ENCODE measurements at places on chromosomes 5 and 9.
A peak's percentile ranks its signal among the peaks of the same experiment; 100 is the strongest.

DNA sequence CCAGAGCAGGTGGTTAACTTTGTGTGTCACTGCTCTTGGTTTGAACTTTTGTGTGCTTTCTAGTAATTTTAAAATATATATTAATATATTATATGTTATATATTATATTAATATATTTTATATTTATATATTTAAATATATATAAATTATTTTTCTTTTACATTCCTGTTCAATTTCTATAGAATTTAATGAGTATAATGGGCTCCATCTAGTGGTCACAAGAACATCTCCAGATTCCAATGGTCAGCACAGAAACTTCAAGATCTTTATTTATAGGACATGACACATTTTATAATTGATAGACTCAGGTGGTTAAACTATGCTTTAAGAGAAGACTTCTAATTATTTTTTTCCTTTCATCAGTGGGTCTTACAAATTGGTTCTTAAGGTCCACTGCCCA, 39.1 kb downstream of the COL23A1 start:
- peak; percentile 34 for DNase-seq

DNA sequence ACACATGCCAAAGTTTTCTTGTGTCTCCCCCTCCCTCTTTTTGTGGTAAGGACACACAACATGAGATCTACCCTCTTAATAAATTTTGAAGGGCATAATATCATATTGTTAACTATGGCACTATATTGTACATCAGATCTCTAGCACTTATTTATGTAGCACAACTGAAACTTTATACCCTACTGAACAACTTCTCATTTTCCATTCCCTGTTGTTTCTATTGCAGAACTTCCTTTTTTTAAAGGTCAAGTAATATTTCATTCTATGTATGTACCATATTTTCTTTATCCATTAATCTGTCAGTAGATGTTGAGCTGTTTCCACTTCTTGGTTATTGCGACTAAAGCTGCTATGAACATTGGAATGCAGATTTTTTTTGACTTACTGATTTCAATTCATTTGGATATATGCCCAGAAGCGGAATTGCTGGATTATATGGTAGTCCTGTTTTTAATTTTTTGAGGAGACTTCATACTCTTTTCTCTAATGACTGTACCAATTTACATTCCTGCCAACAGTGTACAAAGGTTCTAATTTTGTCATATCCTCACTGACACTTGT, 305.3 kb downstream of the PRR16 start:
- DNase-seq: no peak

- DNase-seq: no peak
These were observed 316.5 kb downstream of the ICE1 start for GRCh38 chr5:5738797-5739489.

- no peak for DNase-seq
These were observed 508.6 kb downstream of the TAF11L14 start for GRCh38 chr5:18142831-18143230.

DNA sequence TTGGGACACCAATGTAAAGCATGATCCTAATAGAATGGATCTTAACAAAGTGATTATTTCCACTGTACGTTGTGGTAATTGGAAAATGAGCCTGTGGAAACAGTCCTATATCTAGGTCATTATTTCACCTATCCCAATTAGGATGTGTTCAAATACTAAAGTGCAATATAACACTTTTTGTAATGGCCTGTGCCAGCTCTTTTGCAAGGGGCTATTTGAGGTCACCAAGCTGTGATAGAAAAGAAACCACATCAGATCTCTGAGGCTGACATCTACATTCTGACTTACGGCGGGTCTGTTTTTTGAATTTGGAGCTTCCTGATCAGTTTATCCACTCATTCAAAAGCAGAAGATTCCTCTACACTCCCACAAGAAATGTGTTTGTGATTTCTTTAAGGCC, 150.0 kb downstream of the TLE1 start:
- no peak for DNase-seq

DNA sequence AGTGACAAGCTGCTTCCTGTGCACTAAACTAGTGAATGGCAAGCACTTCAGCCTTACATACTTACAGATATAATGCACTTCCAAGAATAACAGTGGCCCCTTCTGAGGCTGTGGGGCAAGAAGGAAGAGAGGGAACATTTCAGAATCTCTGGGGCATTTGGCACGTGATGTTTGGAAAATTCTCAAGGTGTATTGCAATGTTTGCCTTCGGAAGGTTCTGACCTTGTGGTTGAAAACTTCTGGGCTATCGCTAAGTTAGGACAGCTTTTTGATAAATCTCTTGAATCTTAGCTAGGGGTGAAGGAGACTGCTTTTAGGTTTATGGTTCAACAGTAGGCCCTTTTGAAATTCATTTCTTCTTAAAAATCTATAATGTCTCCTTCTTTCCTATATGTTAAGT, 7.1 kb upstream of the FGF10 start:
- DNase-seq: no peak

DNA sequence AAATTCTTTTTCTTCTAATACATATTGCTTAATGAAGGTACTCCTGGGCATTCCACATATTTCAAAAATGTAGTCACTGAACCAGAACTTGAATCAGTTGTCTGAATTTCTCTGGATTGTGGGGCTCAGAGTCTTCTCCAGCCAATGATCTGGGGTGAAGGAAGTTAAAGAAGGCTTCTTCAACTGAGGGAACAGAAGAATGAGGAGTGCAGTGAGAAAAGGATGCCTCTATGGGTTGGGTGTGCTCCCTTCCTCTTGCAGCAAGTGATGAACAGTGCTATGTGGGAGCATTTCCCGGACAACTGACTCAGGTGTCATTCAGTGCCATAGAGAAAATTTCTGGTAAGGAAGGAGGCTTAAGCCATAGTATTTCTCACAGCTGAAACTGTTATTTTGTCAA, 7.9 kb downstream of the LNPEP start:
- no peak for DNase-seq

- no peak for DNase-seq
These were observed 299.0 kb downstream of the FBXL7 start for GRCh38 chr5:15799014-15799413.

DNA sequence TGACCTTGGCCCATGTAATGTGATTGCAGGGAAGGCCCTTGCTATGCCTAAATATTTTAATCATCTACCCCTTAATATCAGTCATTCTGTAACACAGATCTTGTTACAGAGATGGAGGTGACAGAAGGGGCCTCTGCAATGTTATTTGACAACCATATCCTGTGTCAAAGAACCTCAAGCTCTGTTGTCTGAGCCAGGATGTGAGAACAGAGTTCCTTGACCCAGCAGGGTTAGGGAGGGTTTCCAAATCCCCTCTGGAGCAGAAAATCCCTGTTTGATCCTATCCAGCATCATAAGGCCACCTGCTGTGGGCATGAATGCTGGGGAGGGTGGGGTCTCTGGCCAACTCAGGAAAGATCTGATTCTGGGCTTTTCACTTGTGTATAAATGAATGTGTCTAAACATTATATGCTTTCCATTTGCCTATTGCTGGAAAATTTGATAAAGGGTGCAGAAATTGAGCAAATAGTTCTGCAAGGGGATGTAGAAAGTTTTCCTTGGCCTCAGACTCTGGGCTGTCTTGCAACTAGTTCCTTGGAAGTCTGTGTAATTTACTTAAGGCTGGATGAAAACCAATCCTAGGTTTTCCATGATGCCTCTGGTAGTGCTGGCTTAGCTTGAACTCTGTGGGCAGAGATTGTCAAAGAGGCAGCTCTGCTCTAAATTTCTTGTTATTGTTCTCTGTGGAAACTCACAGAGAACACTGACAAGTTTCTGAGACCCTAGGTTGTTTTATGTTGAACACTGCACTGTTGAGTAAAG, 71.0 kb downstream of the PGM5 start:
- no peak for DNase-seq

- DNase-seq: no peak
These were observed 109.3 kb upstream of the HAND1 start for GRCh38 chr5:154587123-154588026.

GRCh38 chr5:68289498-68289897, 73.9 kb downstream of the PIK3R1 start:
- DNase-seq: no peak

DNA sequence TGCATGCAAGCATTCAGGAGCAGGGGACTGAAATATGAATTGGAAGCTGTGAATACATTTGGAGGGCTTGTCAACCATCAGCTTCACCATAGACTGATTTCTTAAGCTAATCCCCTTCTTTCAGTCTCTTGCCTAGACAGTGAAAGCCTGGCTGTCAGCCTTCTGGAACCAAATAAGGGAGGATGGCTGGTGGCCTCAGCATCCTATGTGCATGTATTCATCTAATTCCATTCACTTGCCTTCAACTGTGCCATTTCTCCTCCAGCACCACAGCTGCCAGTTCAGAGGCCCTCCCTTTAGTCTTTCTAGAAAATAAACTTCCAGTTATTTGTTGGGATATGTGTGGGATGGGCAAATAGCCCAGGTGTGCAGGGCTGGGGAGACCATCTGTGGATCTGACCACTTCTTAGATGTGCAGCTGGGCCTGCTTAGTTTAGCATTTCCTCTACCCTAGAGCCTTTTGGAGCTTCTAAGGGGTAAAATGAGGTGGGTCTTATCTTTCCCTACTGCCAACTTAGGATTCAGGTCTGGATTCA, 62.1 kb downstream of the AOPEP start:
- no peak for DNase-seq

DNA sequence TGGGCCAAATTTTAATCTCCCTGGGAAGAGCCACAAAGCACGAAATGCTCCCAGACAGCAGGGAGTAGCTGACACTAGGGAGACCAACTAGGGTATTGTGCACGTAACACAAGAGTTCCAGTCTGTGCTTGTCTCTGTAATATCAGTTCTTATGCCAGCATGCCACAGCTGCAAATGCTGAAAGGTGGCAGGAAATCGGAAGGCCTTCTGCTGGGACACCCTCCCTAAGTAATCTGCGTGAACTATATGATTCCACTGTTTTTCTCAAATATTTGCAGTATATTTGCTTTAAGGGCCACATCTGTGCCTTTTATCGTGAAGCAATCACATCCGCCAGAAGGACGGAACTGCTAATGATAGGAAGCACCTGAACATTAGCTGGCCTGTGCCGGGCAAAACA, 12.6 kb downstream of the VLDLR start:
- DNase-seq: no peak

GRCh38 chr5:168184103-168184502, 107.3 kb upstream of the WWC1 start:
- DNase-seq: no peak

GRCh38 chr5:180868960-180869359, 7.9 kb upstream of the ZFP62 start:
- peak; percentile 89 for DNase-seq

DNA sequence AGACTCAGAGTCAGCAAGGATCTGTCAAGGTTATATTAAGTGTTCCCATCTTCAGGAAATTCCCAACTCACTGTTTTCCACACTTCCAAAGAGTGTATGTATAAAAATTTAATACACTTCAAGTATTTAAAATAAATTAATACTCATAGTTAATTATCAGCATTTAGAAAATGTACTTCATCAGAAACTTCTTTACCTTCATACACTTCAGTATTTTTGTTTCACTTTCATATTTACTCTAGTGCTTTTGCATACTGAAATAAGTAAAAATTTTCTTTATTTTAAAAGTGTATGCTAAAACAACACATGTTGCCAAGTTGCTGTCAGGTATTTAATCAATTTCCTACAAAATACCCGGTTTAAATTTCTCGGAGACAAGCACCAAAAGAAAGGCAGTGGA, 16.5 kb downstream of the RICTOR start:
- DNase-seq: no peak

- no peak for DNase-seq
These were observed 158.1 kb downstream of the LPAR1 start for GRCh38 chr9:110880189-110880588.

GRCh38 chr5:170141636-170142035, 35.9 kb downstream of the FOXI1 start:
- no peak for DNase-seq

- no peak for DNase-seq
These were observed 172.4 kb downstream of the SEMA6A start for GRCh38 chr5:116402235-116402634.

DNA sequence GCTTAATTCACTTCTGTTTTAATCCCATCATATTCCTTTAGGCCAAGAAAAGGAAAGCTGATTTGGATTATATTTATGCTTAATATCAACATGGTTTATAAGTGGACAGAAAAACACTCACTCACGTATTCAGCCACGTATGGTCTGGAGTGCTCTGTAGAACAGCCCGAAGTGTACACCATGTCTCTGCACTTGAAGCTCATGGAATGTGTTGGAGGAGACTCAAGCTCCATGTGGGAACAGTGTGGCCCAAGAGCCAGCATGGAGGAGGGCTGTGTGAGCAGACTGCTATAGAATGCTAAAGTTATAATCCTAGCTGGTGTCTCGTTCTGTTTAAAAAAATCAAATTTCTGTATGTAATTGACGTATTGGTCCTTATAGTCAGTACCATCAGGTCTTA, 32.9 kb downstream of the OTULINL start:
- no peak for DNase-seq

DNA sequence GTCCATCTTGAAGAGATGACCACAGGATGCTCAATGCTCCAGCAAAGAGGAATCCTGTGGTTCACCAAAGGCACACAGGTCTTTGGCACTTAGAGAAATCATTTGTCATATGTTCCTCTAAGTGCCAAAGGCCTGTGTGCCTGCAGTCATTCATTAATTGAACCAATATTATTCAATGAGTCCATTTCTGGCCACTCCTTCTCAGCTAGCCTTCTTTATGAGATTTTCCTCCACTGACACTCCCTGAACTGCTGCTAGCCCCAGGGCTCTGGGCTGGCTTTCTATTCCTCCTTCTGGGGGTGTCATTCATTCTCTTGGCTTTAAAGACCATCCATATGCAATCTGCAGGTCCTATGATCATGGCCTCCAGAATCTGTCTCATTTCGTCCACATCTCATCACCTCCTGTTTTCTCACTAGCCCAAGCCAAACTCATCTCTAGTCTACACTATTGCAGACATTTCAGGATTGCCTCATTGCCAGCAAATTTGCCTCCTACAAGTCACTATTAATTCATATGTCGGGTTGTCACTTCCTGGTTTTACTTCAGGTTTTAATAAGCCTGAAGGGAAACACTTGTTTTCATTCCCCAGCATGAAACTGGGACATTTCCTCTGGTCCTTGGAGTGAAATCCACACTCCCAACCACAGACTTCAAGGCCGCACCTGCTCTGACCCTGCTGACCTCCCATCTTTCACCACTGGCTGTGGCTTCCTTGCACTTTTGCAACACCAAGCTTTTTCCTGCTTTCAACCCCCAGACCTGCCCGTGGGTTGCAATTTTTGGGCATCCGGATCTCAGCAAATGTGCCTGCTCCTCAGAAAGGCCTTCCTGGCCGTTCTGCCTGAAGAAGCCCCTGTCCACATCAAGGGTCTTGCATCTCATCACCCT, 35.1 kb downstream of the KCNIP1 start:
- DNase-seq: no peak

- DNase-seq: no peak
These were observed 824 bp downstream of the TMEM245 start for GRCh38 chr9:109118808-109119438.

GRCh38 chr9:136546697-136547501, 1.1 kb upstream of the NOTCH1 start:
- peak; percentile 7 for DNase-seq

GRCh38 chr9:76369583-76369982, 24.6 kb downstream of the RFK start:
- peak; percentile 92 for DNase-seq

All from NCI-H345 (cell line).